Sigmoid colon (tissue), 7 donors: ENCODE measurements at places on chromosomes 2 and 18. TPM values are rescaled to one million over a fixed set of nuclear protein-coding genes. Genes with fewer than 3 reads are reported as not detected.

- DNase-seq, result no peak
Measured at GRCh38 chr2:9708683-9709538, 78.1 kb upstream of the YWHAQ start.

GRCh38 chr2:12763486-12763885 lies 46.8 kb downstream of the TRIB2 start:
- no peak for DNase-seq

DNA sequence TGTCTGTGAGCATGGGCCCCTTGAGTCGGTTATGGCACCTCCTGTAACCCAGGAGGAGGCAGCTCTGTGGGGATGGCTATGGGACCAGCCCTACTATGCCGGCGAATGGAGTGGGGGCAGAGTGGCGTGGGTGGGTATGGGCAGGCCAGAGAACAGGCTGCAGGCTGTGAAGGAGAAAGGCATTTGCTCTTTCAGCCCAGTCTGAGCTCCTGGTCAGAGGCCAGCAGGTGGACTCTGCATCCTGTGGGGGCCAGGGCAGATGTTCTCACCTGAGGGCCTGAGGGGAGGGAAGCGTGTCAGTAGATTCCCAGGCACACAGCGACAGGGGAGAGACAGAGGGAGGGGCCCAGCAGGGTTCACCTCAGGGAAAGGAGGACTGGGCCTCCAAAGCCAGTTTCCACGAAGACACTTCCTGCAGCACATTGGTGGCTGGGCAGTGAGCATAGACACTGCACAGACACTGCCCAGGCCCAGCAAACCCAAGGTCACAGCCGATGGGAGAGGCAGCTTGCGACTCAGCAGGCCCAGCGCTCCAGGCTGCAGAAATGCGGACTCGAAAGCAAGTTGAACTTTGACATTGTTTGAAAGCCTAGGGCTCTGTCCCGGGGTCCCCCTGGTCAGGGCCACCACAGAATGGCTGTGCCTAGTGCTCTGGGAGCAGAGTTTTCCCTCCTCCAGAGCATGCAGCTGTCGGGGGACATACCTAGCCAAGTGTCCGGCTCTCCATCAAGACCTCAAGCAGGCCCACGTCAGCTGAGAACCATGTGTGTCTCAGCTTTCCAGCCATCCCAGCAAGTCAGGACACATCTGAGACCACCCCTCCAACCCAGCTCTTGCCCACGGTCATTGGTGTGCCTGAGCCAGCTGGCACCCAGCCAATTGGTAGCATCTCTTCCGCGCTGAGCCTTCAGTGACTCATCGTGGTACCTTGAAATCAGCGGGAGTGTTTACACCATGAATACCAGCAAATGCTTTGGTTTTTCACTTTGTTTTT lies 53.8 kb downstream of the TGOLN2 start:
- DNase-seq, result peak; percentile 79

- peak; percentile 77 for DNase-seq
Measured at GRCh38 chr2:29012211-29012681, 31.1 kb downstream of the TOGARAM2 start.

DNA sequence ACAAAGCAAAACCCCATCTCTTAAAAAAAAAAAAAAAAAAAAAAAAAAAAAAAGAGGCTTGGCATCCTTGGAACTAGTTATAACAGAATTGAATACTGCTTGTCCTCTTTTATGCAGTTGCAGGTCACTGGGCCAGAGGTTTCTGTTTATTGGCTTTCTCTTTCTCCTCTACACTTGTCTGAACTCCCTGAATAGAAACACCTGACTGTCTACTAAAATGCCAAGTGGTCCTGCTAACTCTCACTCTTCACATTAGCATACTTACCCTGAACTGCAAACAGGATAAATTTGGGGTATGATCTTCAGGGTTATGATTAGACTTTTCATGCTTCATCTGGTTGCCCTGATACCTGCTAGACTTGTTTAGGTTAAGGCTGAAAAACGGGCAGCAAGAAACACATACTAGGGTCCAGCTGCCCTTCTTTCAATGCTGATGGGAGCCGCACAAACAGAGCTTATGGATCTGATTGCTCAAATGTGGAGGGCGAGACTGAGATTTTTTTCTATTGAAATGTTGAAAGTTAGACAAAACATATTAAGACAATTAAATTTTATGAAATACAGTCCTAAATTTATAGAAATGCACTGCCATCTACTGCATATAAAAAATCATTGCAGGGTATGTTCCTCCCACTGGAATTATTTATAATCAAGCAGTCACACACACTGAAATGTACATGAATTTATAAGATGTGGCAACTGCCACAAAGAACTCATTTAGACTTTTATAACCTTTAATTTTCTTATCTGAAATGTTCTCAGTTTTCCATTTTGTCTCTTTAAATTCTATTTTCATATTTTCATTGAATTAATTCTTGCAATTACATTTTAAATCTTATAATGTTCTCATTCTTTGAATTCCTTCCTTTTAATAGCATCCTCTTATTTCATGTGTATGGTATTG lies 40.8 kb downstream of the GTF3C3 start:
- no peak for DNase-seq

DNA sequence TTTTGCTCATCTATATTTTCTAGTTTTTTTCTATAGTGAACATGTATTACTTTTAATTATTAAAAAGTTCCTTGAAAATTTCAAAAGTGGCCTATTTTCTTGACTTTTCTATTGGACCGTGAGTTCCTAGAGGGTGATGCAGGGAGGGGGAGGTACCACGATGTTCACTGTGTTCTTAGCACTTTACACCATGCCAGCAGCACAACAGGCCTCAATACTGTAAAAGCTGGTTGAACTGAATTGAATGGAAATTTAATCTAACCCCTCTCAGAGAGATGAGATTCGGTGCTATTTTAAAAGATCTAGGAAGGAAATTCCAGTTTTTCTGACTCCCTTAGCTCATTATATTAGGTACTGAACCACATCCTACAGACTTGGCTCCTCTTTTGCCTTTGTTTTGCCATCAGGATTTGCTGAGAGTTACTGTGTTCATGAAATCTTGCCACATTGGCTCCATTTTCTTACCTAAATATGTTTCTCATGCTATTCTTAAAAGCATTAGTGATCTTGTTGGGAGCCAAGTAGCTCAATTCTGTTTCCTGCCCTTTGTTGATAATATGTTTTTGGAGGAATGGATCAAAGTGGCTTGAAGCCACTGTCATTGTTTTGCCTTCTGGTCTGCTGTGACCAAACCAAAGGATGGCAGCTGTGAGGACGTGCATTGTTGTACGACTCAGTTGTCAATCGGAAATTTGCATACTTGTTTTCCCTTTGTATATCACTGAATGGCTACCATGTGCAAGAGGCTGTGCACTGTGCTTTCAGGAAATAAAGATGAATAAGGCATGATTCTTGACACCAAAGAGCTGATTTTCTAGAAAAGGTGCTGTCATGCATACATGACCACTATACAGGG lies 25.3 kb downstream of the MYO1B start:
- no peak for DNase-seq

GRCh38 chr2:229575569-229576315 lies 138.6 kb downstream of the DNER start:
- DNase-seq, result no peak

DNA sequence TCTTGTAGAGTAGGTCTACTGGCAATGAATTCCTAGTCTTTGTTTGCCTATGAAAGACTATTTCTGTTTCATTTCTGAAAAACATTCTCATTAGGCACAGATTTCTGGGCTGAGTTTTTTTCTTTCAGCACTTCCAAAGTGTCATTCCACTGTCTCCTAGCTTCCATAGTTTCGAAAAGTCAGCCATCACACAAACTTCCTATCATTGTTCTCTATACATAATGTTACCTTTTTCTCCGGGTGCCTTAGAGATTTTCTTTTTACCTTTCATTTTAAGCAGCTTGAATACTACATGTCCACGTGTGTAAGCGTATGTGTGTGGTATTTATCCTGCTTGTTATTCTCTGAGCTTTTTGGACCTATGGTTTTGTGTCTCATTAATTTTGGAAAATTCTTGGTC lies 55.7 kb downstream of the OLA1 start:
- DNase-seq, result no peak

- DNase-seq, result no peak
Measured at GRCh38 chr2:222418739-222419138, 5.6 kb upstream of the SGPP2 start.

- peak; percentile 89 for DNase-seq
Measured at GRCh38 chr2:38603402-38604290, 918 bp upstream of the HNRNPLL start.

- peak; percentile 58 for DNase-seq
Measured at GRCh38 chr2:174335254-174335987, 667 bp downstream of the SP9 start.

DNA sequence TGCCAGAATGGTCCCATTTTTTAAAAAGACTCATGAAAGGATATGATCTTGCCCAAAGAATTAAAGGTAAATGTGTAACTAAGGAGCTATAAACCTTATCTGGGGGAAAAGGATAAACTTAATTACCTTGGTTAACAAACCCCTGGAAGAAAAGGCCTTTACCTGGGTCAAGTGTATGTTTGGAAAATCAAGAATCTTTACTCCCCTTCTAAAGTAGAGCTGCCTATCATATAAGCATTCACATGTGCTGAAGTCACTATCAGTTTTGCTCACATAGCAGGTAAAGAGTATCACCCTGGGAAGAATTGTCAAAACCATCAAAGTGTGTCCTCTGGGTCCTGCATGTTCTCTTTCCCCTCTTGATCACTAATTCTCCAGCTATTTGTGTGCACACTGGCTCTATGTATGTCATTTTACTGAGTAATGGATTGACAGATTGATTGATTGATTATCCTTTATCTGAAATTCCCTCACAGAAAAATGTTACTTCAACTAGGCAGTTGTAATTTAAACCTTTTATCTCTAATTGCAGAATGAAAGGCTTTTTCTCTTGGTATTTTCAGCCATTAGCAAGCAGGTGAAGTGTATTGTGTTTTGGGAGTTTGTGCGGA lies 199.4 kb downstream of the NOL4 start:
- no peak for DNase-seq

- no peak for DNase-seq
Measured at GRCh38 chr18:9449600-9450414, 25.5 kb upstream of the RALBP1 start.

- DNase-seq, result no peak
Measured at GRCh38 chr2:210167227-210167626, 4.0 kb downstream of the KANSL1L start.

DNA sequence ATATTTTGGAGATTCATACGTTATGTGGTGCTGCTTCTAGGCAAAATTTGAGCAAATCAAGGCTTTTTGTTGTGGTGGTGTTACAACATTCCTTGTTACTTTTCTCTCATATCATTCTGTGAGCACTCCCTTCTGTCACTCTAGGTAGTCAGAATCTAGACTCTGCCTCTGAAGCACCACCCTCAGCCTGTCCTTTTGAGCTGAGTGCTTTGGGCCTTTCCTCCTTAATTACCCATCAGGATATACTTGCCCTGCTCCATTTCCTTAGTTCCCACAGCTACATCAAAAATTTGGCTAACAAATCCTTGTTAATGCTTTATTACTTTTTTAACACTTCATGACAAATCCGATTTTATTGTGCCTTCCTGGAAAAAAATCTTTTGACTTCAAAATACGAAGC lies 289.6 kb downstream of the CALCRL start:
- no peak for DNase-seq

DNA sequence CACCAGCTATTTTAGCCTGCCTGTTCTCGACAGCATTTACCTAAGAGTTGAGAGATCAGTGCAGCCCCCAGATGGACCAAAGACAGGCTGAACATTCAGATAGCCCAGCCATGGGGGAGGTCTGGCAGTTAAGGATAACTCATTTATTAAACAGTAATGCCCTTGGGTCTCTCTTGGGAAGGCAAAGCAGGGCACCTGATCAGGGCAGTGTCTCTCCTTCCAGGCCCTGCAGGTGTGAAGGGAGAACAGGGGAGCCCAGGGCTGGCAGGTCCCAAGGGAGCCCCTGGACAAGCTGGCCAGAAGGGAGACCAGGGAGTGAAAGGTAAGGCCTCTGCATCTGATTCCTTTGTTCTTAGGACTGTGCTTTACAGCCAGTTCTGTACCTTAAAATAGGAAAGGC lies 49.6 kb downstream of the MARCO start:
- DNase-seq, result no peak

DNA sequence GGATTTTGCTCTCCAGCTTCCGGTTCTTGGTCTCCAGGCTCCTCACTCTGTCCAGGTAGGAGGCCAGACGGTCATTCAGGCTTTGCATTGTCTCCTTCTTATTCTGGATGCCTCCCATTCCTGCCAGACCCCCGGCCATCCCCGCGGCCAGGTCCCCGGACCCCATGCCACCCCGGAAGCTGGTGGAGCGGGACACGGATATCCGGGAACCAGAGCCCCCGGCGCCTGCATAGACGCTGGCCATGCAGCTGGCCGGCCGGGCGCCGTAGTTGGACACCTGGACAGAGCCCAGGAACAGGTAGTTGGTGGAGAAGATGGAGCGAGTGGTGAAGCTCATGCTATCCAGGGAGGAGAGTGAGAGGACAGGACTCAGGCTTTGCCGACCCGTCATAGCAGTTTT lies 23.5 kb upstream of the PPP1R1C start:
- no peak for DNase-seq

DNA sequence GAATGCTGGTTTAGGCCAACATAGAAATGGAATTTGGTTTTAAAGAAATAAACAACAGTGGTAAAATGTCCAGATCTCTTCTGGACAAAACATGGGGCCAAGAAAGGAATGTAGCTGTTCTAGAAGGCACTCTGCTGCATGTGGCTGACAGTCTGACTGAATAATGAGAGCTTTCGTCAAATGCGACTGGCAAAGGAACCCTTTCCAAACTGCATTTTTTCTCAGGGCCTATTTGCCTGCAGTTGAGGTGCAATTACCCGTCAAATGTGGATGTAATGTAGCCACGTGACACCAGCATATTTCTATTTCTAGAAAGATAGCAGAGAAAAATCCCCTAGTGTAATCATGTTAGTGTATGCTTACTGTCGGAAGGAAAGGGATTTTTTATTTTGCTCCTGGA lies 741.2 kb downstream of the NRXN1 start:
- no peak for DNase-seq

DNA sequence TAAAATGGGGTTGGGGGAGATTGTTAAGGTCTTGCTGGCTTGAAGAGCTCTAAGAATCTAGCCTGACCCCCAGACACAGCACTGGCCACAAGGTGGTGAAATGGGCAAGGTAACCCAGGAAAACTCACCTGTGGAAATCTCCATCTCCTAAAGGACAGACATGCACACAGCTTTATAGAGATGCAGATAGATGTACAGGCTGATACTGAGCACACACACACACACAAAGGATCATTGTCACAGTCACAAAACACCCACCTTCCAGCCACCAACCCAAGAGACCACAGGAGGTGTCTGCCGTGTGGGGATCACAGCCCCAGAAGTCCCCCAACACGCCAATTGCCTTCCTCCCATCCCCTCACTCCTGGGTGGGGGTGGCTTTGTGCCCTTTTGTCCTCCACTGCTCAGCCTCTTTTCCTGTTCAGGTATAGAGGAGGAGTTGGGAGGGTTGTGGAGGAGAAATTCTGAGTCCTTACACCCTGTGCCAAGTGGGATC lies 3.2 kb upstream of the CYP26B1 start:
- peak; percentile 40 for DNase-seq

Gene CFC1
- not detected for total RNA-seq

Gene ALLC
- not detected for total RNA-seq

Gene DIS3L2
- 22.5 TPM for total RNA-seq

Gene IFIH1
- 11.2 TPM for total RNA-seq

Gene CCDC121
- total RNA-seq, result 8.0 TPM

Gene SLC9A4
- total RNA-seq, result not detected

Gene RAX
- total RNA-seq, result not detected

Gene ELOA2
- total RNA-seq, result not detected

Gene NAB1
- total RNA-seq, result 53.7 TPM
